IPS DF 6.9 (cell line): ENCODE measurements at places on chromosomes 11 and 22.
A peak's percentile ranks its signal among the peaks of the same experiment; 100 is the strongest.

DNA sequence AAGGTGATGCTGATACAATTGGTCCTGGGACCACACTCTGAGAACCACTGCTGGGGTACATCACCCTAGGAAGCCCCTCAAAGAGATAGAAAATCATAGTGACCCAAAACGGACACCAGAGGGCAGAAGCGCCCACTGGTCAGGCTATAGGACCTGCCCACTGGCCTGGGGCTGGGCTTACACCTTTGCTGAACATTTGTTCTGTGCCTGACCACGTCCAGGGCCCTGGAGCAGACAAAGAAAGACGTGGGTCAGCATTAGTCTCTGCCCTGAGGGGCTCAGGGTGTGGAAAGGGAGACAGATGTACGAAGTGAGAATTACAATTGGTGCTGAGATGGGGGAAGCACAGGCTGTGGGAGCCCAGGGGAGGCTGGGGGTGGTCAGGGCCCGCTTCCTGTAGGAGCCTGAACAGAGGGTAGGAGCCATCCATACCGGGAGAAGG lies 14.4 kb upstream of the SERPINH1 start:
- peak; percentile 57 for DNase-seq

GRCh38 chr11:45489281-45489905 lies 176.0 kb downstream of the CHST1 start:
- DNase-seq = no peak

- DNase-seq = no peak
Observed at GRCh38 chr11:43908683-43909082, 28.1 kb downstream of the ALKBH3 start.

DNA sequence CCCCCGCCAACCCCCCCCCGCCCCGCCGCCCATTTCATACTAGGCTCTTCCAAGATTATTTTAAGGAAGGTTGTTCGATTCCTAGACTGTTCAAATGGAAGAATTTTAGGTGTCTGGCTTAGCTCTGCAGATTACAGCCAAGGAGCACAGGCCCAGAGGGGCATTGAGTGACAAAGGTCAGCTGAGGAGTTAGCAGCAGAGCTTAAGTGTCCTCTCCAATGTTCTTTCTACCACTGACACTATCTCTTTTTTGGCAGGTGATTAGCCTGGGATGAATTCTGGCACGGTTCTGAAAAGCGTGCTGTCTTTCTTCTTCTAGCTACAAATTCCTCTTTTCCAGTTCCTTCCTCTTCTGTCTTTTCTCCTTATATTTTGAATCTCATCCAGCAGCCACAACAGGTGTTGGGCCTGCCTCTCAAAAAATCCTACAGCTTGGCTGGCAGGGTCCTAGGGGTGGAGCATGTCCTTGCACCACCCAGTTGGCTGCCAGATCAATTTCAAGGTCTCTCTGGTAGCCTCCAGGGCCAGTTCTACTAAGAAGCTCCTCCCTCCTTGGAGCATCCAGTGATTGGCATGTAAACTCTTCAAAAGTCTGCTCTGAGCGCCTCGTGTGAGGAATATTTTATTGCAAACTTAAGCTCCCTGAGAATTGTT lies 23.0 kb downstream of the KCNE3 start:
- DNase-seq = no peak

- DNase-seq = no peak
Observed at GRCh38 chr11:106234794-106235193, 157.3 kb downstream of the AASDHPPT start.

GRCh38 chr22:44935724-44936123 lies 74.1 kb downstream of the PHF21B start:
- no peak for DNase-seq

DNA sequence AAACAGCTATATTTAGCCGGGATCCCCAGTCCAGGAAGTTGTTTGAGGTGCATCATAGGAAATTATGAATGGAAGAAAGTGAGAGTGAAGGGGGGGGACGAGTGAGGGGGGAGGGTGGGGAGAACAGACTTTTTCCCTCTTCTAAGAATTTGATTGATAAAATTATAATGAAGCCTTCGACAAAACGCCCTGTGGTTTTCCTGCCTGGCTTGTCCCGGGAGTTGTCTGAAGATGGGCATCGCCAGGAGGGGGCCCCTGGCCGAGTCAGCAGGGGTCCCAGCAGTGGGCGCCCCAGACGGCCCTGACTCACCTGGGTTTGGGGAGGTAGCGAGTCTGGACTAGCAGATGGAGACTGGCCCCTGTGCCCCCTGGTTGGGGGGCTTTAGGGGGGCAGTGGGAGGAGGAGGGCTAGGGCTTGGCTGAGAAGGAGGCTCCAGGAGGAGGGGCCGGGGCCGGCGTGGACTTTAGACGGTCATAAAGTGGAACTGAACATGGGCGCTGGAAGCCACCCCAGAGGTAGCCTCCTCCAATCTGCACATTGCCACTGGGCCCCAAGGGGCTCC lies 336 bp upstream of the LIF start:
- no peak for DNase-seq

DNA sequence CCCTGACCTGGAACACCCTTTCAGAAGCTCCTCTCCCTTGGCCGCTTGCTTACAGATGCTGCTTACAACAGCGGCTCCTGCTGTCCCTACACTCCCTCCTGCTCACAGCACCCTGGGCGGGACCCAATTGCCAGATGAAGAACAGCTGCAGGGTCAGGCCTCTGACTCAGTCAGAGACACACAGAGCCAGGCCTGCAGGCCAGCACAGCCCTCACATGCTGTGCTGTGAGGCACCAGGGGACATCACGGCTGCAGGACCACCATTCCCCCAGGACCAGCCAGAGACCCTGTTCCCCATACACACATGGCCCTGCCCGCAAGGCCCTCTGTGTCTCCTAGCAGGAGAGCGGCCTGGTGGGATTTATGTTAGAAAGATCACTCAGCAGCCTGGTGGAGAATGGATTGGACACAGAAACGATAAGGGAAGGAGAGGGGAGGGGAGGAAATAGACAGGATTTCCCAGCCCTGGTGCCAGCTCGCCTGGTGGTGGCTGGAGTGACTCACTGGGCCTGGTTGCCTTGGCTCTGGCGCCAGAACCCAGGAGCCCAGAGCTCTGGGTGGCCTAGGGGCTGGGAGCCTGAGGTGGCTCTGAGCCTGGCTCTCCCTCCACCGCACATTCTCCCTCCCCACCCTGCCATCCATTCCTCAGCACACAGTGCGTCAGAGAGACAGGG lies 6.7 kb downstream of the CAPN5 start:
- DNase-seq = no peak

- DNase-seq = no peak
Observed at GRCh38 chr11:18016789-18017188, 3.9 kb upstream of the SERGEF start.

DNA sequence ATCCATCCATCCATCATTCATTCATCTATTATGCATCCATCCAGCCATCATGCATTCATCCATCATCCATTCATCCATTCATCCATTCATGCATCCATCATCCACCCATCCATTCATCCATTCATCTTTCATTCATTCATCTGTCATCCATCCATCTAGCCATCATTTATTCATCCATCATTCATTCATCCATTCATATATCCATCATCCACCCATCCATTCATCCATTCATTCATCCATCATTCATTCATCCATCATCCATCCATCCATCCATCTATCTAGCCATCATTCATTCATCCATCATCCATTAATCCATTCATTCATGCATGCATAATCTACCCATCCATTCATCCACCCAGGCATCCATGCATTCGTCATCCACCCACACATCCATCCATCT lies 1450.3 kb downstream of the TBC1D22A start:
- DNase-seq = no peak

GRCh38 chr11:78615724-78616123 lies 41.1 kb upstream of the NARS2 start:
- no peak for DNase-seq

DNA sequence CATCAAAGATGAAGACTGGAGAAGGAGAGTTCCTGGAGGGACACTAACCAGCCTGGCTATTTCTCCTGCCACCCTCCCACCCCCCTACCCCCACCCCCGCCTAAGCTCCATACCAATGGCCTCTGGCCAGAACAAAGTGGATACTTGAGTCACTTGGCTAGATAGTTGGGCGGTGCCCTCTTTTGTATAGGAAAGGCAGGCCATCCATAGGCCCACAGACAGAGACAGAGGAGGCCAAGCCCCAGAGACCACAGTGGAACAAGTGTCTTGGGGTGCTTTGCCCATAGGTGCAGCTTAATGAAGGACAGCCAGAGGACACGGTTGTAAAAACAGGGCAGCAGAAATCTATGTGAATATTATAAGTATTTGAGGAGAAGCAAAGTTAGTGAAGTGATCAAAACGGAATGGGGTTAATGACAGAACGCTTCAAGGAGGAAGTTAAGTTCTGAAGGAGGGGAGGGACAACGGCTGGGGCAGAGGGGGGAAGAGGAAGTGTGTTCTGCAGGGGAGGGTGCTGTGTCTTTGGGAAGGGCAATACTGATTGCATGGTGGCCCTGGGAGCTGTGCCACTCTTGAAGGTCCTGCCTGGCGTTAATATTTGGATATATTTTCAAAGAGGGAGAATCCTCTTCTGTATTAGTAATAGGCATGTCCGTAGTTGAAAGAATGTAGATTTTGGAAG lies 32.7 kb downstream of the FLI1 start:
- DNase-seq = no peak
